ENCODE measurements at places on chromosomes 16 and 17.

GRCh38 chr16:13134836-13135235 lies 233.4 kb downstream of the SHISA9 start:
- DNase-seq, result no peak

DNA sequence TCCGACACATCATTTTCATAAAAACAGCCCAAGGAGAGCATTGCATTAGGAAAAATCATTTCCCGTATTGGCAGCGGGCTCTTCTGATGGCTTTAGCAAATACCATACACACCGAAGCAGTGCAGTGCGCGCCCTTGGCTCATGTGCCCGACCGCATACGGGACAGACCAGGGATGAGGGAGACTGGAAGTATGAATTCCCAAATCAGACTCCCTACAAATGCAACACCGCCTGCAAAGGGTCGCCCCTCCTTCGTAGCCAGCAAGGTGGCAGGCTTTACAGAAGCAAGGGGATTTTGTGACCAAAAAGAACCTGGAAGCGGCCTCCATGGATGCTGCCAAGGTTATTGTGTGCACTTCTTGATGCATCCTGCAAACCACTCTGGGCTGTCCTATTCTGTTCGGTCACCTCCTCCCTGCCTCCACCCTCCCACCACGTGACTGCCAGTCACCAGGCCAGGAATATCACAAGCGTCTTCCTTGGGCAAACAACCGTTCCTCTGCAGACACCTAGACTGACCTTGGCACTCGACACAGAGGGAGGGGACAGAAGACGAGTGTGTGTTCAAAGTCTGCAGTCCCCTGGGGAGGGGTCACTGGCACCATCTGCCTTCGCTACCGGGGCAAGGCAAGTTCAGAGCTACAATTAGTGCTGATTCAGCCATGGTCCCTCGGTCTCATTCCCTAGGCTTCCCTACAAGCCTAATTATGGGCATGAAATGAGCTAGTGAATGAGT lies 460.4 kb downstream of the SLC39A11 start:
- DNase-seq, result no peak

DNA sequence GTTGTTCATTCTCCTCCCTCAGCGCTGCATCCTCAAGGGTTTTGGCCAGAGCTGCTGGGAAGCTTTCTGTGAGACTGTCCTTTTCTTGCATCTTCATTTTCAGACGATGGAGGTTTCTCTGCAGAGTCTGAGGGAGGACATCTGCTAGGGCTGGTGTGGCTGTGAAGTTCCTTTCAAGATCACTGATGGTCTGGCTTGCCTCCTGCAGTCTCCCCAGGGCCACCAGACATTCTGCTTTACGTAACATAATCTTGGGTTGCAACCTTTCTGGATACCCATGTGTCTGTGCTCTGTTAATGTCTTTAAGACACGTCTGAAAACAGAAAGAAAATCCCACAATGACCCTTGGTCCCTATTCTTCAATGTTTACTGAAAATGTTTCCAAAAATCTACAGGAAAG lies 29.0 kb downstream of the SMYD4 start:
- no peak for DNase-seq

DNA sequence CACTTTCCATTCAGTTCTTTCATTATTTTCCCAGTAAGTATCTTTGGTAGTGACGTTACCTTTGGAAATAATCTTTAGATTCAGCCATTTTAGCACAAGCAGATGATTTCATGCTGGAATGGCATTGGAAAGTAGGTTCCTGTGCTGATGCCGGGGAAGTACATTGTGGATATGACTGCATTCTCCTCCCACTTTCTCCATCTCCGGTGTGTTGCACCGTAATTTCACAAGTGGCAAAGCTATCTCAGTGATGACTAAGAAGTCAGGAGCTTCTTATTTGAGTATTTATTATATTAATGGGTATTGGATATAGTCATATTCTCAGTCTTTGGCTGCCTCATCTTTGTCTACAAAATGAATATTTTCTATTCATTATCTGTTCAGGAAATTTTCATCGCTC lies 69.8 kb downstream of the MRTFB start:
- no peak for DNase-seq

GRCh38 chr17:19249681-19250080 lies 12.5 kb downstream of the EPN2 start:
- DNase-seq, result no peak

DNA sequence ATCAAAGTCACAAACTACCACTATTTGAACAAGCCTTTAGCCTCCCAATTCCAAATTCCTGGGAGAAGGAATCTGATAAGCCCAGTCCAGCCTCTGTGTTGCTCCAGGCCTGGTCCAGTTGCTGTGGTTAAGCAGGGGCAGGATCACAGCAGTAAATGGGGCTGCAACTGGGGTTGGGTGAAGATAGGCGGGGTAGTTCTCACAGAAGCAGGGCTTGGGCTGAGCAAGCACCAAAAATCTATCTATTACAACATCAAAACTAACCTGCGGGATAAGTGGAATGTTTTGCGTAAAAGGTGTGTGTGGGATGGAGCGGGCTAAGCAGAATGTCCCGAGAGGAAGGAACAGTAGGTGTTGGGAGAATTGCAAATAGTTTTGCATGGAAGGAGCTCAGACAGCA lies 23.0 kb upstream of the RNF135 start:
- no peak for DNase-seq

- DNase-seq, result no peak
Measured at GRCh38 chr16:74070237-74070636, 226.4 kb upstream of the PSMD7 start.
